ENCODE measurements at places on chromosomes 13 and 19.

- DNase-seq, result no peak
These were observed 753.6 kb downstream of the LIG4 start for GRCh38 chr13:107461751-107462150.

DNA sequence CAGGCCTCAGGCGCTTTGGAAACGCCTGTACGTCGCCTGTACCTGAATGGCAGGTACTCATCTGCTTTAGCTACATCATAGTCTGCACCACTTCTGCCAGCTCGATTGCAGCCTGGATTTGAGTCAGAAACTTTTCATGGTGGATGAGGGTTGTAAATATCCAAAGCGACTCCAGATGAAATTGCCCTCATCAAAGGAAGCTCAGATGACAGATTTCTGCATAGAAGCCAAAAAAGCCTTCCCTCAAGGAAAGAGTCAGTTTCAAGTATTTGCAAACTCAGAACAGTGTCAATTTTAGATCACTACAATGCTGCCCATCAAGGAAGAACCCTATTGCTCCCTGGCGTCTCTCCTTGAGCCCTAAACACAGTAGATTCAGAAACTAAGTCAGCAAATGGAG is 38.8 kb upstream of the IGFL4 start:
- DNase-seq, result no peak

GRCh38 chr13:19685437-19685836 is 52.0 kb downstream of the MPHOSPH8 start:
- no peak for DNase-seq

- DNase-seq, result no peak
These were observed 25.2 kb downstream of the ACTL9 start for GRCh38 chr19:8673276-8673891.

DNA sequence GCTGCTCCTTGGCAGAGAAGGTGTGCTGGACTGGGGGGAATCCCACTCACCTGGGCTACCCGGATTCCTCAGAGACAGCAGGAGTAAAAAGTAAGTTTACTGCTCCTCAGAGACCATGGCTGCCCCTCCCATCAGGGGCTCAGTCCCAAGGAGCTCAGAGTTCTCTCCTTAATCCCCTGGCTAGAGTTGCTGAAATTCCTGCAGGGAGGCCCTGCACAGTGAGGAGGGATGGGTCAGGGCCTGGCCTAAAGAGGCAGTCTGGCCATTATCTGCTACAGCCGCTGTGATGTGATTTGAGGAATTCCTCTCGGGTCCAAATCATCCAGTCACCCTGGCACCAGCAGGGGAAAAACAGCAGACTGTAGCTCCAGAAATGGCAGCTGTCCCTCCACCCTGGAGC is 502.5 kb downstream of the PCDH17 start:
- DNase-seq, result no peak

DNA sequence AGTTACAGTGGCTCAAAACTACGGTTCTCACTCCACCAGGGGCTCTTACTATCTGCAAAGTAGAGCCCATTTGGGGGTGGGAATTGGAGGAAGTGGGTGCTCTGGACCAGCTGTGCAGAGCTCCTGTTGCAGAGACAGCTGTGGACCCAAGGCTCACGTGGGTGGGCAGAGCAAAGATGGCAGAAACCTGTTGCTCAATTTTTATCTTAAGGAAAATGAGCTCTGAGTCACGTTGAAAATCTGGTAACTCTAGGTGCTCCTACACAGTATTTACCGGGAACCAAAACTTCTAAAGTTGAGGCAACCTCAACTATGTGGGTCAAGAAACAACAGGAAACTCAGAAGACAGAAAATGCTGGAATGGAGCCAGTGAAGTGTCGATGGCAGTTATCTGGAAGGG is 30.2 kb upstream of the SLC15A1 start:
- DNase-seq, result no peak

- no peak for DNase-seq
These were observed 60.3 kb downstream of the MIPEP start for GRCh38 chr13:23828866-23829265.

GRCh38 chr13:23921451-23921888 is 24.2 kb upstream of the C1QTNF9B start:
- DNase-seq, result no peak

DNA sequence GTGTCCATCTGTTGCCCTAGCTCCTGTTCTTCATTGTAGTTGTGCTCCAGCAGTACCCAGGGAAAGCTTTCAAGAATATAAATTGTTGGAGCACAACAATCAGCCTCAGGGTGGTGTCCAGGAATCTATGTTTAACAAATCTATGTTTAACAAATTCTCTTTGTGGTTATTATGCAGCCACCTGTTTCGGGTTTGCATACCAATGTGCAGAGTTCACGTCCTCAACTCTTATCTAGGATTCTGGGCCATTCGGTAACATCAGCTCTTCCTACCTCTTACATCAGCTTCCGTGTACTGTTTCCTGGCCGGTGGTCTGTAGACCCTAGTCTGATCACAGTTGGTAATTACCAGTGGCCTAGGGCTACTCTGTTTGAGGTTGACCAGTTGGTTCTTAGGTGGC is 17.0 kb downstream of the MTUS2 start:
- DNase-seq, result no peak

- DNase-seq, result no peak
These were observed 378.0 kb downstream of the UQCRFS1 start for GRCh38 chr19:28834996-28835395.

DNA sequence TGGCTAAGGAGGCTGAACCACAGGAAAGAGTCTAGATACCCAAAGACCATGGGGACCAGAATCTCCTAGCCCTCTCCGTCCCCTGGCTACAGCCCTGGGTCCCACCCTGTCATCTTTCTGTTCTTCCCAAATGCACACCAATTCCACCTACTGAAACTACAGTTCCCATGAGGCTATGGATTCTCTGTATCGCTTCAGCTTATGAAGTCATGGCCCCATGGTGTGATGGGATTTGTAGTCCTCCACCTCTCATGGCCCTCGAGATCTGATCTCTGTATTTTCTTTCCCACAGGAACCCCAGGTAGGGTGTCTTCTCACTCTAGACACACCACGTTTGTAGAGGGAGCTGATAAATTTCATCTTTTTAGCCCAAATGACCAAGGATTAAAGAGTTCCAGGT is 11.8 kb downstream of the PTPRH start:
- no peak for DNase-seq

- DNase-seq, result no peak
These were observed 29.5 kb downstream of the SLC25A30 start for GRCh38 chr13:45388664-45389063.

- DNase-seq, result no peak
These were observed 135.9 kb downstream of the RAP2A start for GRCh38 chr13:97569841-97570240.

DNA sequence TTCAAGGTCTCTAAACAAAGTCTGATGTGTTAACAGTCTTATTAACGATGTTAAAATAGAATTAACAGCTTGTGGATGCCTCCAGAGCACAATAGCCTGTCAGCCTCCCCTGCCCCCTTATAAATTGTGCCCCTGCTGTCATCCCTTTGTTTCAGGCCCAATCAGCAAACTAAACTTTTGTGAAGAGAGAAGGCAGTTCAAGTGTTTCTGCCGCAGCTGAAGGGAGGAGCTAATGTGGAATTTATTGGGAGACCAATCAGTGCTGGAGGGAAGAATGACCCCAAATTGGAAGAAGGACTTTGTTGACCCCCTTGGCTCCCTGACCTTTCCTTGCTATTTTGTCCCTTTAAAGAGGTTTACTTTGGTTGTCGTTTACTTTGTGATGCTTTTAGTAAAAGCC is 160.5 kb downstream of the TM9SF2 start:
- no peak for DNase-seq

DNA sequence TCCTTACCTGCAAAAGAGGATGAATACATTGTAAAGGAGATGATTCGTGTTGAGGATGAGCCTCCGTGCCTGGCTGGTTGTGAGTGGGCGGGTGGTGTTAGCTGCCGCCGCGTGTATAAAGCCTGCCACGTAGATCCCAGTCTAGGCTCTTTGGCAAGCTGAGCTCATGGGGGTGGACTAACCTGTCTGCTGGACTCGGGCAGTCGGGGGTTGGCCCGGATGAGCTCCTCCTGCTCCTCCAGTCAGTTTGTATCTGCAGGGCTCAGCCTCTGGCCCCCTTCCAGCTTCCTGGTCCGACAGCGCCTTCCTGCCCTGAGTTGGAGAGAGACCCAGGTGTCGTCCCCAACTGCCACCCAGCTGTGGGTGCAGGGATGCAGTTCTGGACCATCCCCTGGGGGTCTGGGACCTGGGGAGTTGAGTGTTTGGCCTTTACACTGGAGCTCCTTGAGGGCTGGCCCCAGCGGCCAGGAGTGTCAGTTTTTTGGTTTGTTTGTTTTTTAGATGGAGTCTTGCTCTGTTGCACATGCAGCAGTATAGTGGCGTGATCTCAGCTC is 20.9 kb downstream of the TECR start:
- no peak for DNase-seq

DNA sequence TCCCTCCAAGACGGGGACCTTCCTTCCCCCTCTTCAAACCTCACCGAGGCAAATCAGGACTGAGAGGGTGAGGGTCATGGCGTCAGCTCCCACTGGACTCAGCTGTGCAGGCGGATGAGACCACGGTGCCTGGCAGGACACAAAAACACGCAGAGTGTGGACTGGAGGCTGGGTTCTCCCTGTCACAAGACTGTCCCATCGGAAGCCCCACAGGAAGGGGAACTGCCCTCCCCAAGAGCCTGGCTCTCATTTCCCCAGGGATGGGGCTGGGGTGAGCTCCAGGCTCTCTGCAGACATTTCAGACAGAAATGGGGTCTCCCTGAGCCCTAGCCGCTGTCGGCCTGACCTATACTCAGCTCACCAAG is at the start of gene LILRB5:
Gene LILRB5 (minus strand): TSS at position 158 of the 365 bp plus-strand sequence. CDS start 80 bp downstream, at position 78.
- DNase-seq, result no peak

DNA sequence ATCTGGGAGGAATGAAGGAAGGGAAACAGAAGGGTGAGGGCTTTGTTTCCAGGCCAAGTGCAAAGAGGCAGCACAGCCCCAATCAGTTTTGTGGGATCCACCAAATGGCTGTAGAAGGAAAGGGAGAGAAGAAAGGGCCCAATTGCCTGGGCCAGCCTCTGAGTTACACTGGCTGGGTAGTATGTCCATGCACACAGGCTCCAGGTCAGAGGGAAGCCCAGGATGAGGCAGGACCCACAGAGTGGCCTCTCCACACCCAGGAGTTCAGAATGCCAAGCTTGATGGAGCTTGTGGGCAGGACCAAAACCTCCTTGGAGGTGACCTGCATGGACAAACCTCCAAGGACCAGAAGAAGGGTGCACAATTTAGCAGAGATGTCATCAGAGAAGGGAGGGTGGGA is 178.2 kb upstream of the TSHZ3 start:
- no peak for DNase-seq

GRCh38 chr13:95180513-95181245 is 120.6 kb downstream of the ABCC4 start:
- no peak for DNase-seq

GRCh38 chr19:32104153-32104849 is 241.1 kb upstream of the ZNF507 start:
- DNase-seq, result no peak

DNA sequence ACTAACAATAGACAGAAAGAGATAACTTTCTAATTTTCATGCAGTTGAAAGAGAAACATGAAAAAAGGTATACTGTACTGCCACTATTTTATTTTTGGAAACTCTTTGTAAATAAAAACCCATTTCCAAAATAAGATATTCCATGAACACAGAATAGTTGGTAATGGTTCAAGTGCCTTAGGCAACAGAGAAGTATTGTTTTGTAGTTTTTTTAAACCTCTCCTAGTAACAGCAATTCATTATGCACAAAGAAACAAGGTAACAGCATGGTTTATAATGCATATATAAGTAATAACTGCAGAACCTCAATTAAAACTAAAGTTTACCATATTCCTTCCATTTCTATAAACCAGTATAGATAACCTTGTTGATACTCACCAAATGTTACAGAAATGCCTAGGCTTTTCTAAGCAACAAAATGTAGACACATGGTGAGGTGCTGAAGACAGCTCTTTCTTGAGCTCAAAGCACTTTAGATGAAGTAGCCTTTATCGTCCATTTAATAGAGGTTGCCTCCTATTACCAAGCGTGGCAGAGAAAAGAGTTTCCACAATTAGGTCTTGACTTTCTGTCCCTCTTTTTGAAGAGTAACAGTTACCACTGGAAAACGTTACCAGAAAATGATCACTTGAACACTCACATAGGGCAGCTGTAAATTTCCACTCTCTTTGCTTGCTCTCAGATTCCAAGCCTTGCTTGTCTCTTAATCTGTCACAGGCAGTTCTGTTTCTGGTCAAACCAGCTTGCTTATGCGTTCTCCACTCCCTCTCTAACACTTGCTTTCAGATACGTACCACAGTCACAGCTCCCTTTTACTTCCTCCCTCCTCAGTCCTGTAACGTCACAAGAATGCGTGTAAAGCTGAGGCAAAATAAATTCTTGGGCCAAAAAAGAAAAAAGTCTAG is 42.9 kb downstream of the CAB39L start:
- DNase-seq, result no peak

DNA sequence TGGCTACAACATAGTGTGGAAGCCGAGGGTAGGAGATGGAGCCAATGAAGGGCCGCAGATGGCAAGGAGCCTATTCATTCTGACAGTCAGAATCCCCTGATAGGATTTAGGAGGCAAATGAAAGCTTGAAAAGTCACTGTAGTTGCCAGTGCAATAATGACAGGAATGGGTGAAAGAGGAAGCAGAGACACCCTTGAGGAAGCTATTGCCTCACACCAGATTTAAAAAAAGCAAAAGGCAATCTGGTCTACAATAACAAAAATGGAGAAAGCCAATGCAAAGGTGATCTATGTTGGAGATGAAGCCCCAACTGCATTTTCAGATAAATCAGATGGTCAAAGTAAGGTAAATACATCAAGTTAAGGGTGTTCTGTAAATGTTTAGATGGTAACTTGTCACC is 158.5 kb downstream of the TUBA3C start:
- DNase-seq, result no peak

DNA sequence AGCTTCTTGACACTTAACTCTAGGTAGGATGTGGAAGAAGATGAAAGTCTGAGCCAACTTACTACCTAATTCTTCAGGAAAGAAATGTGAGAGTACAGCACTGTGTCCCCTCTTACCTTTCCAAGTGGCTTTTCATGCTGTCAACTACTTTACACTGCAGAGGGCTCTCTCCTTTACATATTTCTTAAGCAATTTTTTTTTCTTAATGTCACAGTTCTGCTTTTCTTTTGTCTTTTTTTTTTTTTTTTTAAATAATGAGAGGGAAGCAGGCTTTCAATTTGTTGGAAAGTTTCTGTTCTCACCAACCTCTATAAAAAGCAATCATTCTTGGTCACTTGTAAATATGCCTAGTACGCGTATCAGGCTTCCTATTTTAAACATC is 212.7 kb upstream of the MIR17HG start:
- no peak for DNase-seq

DNA sequence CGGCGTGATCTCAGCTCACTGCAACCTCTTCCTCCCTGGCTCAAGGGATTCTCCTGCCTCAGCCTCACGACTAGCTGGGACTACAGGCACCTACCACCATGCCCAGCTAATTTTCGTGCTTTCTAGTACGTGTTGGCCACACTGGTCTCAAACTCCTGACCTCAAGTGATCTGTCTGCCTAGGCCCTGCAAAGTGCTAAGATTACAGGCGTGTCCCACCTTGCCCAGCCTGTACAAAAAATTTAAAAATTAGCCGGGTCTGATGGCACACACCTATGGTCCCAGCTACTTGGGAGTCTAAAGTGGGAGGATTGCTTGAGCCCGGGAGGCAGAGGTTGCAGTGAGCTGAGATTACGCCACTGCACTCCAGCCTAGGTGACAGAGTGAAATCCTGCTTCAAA is 4.7 kb upstream of the MEX3D start:
- DNase-seq, result no peak

- DNase-seq, result no peak
These were observed 42.8 kb upstream of the MEDAG start for GRCh38 chr13:30863231-30863630.

GRCh38 chr13:51045451-51045850 is 65.6 kb downstream of the C13orf42 start:
- DNase-seq, result no peak

GRCh38 chr19:29610213-29610573 is 4.1 kb downstream of the POP4 start:
- DNase-seq, result no peak
